Stimulated activated CD4-positive, alpha-beta T cell treated with anti-CD3 and anti-CD28 coated beads, Interleukin-15, amount 100 ng/mL, for 48 hours (primary cell): ENCODE measurements at places on chromosomes 11 and 22.

DNA sequence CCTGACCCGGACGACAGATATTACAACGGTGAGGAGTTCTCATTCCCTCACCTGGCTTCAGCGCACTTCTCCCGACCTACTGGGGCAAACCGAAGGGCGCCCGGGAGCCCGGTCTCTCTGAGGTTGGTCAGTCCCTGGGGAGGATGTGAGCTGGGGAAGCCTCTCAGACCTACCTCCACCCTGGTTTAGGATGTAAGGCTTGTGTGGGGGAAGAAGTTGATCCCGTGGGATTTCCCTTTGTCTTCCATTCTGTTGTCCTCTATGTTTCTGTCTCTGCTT lies 12.3 kb downstream of the ROBO3 start:
- no peak for DNase-seq

GRCh38 chr11:77049026-77049425 lies 14.8 kb downstream of the B3GNT6 start:
- no peak for DNase-seq

GRCh38 chr11:72221386-72222075 lies 3.0 kb upstream of the INPPL1 start:
- no peak for DNase-seq

GRCh38 chr22:41256254-41257253 lies 15.8 kb upstream of the CHADL start:
- no peak for DNase-seq

DNA sequence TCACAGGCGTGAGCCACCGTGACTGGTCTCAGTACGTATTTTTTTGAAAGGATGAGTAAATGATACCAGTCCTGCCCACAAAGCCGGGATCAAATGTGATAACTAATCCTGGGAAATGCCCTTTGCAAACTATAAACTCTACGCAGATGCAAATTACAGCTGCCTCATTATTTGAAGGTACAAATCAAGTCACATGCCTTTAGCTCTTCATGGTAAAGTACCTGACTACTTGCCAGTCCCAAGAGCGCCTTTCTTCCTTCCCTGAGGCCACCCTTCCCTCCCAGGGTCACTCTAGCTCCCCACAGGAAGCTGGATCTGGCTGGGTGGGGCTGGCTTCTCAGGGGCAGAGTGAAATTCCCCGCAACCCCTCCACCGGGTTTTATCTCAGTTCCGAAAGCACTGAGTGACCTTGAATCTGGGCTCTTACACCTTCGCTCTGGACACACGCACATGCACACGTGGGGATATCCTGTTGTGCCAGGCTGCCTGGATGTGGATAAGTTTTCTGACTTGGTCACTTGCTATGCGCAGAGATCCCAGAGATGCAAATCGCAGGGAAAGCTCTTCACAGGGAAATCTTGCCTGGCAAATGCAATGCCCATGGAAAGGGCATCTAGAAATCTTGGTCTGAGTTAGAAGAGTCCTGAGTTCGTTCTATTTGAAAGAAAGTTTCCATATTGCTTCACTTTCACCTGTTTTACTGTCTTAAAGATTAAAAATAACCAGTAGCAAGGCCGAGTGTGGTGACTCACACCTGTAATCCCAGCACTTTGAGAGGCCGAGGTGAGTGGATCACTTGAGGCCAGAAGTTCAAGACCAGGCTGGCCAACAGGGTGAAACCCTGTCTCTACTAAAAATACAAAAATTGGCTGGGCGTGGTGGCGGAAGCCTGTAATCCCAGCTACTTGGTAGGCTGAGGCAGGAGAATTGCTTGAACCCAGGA lies 8.5 kb downstream of the A4GALT start:
- no peak for DNase-seq

GRCh38 chr11:125071846-125072217 lies 8.7 kb downstream of the SLC37A2 start:
- DNase-seq: no peak

DNA sequence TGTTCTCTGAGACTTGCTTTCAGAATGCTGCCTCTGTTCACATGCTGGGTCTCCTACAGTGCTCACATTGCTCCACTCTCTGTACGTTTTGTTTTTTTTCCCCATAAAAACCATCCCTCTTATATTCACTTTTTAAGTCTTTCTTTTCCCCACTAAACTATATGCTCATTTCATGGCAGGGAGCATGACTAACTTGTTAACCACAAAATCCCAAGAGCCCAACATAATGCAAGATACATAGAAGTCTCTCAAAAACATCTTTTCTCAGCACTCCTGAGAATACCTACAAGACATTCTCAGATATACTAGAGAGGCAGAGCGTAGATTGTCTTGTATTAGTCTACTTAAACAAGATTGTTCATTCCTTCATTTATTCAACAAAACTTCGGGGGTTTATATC lies 73.3 kb downstream of the FAM76B start:
- DNase-seq: no peak

- no peak for DNase-seq
Observed at GRCh38 chr11:10918698-10919097, 60.8 kb upstream of the ZBED5 start.

GRCh38 chr11:13358596-13359270 lies 81.1 kb downstream of the BMAL1 start:
- no peak for DNase-seq

DNA sequence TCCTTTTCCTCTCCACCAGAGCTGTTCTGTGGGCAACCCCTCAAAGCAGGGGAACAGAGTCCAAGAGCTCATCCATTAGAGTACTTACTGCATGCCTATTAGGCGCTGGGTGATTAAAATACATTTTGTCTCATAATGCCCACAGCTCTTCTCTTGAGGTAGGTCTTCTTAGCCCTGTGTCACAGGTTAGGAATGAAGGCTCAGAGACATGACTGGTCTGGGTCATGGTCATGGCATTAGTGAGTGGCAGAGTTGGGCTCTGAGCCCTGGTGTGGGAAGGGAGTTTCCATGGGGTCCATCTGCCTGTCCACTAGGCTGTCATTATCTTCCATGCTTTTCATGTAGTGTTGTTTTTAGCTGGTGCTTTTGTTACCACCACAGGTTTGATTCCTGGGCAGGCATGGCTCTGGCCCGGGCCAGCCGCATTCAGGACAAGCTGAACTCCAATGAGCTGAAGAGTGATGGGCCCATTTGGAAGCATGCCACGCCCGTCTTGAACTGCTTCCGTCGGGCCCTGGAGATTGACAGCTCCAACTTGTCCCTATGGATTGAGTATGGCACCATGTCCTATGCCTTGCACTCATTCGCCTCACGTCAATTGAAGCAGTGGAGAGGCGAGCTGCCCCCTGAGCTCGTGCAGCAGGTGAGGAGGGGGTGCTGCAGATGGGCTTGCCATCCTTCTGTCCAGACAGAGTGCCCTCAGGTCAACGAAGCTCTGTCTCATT lies 76.1 kb downstream of the CABIN1 start:
- no peak for DNase-seq

DNA sequence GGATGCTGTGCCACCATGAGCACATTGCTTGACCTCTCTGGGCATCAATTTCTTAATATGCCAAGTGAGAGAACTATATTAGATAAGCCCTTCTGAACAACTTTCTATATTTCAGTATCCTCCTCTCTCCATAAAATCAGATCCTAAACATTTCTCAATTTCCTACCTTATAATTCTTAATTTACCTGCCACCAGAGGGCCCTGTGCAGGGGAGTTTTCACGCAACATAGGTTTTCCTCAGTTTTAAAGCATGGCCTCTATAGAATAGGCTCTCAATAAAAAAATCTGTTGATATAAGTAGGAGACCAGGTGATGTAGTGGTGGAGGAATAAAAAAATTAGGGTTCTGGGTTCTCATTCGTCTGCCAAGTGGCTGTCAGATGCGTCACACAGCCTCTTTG lies 83.7 kb upstream of the DBX1 start:
- no peak for DNase-seq

DNA sequence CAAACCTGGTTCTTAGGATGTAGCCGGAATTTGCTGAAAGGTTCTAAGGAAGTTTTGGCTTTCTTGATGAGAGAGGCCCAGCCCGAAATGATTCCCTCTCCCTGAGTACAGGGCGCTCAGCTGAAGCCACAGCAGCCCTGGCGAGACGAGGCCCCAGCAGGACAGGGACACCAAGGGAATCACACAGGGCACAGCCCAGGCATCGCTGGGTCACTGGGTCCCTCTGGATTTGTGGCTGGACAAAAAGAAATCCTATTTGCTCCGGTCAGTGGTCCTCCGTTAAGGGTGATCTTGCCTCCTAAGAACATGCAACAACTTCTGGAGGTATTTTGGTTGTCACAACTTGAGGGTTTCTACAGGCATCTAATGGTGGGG lies 6.4 kb downstream of the FGF19 start:
- DNase-seq: no peak

- DNase-seq: no peak
Observed at GRCh38 chr11:19187833-19188258, 13.9 kb downstream of the CSRP3 start.

- DNase-seq: no peak
Observed at GRCh38 chr11:727281-727701, 20.0 kb upstream of the TALDO1 start.

DNA sequence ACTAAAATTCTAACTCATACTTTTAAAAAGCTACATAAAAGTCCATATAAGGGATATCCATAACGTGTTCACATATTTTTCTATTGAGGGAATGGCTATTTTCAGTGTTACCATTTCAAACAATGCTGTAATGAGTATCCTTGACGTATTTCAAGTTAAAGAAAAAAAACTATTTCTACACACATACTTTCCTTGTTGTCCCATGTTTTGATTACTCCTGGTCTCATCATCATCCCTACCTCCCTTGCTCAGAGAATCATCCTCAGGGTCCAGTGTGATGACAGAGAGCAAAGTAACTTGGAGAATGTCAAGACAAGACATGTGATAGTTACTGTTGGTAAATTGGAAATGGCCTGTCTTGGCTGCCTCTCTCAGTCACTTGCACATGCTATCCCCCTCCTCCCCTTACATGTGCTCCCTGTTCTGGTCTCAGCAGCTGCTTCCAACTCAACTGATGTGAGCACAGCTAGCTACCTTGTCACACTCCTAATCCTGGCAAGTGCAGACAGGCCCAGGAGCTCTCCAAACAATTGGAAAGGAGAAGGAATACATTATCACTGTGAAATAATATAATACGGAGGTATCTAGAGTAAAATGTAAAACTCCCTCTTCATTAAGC lies 21.8 kb downstream of the NUMA1 start:
- DNase-seq: no peak
